GM19239 (cell line): ENCODE measurements at places on chromosomes 12 and 14.

DNA sequence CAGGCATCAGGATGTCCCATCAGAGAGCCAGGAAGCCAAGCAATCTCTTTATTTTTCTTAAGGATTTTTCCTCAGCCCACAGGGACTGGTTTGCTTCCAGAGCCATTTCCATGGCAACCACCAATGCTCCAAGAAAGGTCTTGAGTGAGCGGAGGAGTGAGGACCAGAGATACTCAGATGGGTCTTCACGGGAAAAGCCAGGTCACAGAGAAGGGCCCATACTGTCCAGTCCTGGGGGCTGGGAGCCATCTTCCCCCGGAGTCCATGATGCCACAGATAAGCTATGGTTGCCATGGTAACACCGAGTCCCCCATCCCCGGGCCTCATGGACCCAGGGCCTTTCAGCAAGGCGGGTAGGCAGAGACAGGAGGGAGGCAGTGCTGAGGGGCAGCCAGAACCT lies 28.6 kb downstream of the CMKLR1 start:
- DNase-seq = no peak

GRCh38 chr14:36006623-36007022 lies 169.9 kb downstream of the PTCSC3 start:
- no peak for DNase-seq

- DNase-seq = no peak
Observed at GRCh38 chr14:78254911-78255461, 84.8 kb downstream of the NRXN3 start.

DNA sequence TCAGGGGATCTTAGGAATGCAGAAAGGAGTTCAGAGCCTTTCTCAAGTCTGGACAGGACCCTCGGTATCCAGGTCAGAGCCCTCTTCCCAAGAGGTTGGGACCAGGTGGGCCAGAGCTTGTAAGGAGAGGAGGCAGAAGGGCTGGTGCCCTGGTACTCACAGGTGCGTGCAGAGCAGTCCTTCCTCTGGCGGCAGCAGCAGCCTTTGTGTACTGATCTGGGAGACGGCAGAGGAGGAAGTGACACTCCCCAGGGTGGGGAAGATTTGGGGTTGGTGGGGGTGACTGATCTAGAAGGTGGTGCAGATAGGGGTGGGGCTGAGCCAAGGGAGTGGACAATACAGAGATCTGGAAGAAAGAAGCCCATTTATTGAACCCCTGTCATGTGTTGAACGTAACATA lies at the start of gene ITGB7:
TSS of gene ITGB7 (minus strand) at position 210 of the 400 bp plus-strand sequence. CDS start 6,808 bp downstream, outside the sequence.
- DNase-seq = peak; percentile 59

DNA sequence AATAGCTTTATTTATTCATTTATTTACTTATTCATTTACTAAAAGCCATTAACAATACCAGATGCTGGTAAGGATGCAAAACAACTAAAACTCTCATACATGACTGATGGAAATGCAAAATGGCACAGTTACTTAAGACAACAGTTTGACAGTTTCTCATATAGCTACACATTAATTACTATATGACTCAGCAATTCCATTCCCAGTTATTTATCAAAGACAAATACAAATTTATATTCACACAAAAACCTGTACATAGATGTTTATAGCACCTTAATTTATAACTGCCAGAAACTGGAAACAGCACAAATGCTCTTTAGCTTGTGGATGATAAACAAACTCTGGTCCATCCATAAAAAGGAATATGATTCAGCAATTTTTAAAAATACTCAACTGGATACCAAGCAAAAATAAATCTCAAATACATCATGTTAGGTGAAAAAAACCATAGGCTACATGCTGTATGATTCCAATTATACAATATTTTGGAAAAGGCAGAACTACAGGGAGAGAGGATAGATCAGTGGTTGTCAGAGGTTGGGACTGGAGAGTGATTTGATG lies 37.9 kb upstream of the ST8SIA1 start:
- no peak for DNase-seq

- DNase-seq = no peak
Observed at GRCh38 chr12:76518699-76519098, 40.9 kb downstream of the OSBPL8 start.

GRCh38 chr12:62977418-62977817 lies 42.5 kb upstream of the PPM1H start:
- no peak for DNase-seq

DNA sequence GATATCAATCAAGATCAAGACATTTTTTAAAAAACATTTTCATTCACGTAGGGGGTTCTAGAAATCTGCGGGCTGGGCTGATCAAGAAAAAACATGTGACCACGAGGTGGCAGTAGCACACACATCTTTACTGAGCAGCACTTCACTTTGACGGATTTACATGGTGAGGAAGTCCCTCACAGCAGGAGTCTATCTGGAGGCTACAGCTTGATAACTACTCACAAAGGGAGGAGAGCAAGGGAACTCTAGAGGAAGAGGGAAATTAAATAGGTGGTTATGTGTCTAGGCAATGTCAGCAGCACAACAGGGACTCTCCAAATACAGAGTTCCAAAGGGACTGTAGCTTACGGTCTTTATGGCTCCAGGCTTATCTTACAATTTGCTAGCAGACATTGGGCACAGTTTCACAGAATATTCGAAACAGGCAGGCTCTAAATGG lies 248.1 kb downstream of the DPY19L2 start:
- peak; percentile 24 for DNase-seq

DNA sequence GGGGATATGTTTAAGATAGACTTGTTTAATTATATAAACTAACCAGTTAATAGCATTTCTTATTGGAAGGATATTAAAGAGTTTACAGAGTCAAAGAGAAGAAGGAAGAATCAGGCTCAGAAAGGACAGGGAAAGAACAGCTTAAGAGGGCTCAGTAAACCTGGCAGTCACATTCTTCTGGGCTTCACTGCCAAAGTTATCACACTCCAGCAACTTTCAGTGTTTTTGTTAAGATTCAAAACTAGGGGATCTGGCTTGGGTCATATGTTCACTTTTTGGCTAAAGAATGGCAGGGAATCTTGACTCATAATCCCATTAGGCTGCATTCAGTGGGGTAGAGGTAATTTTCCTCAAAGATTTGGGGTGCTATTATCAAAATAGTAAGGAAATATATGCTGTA lies 312.3 kb downstream of the RAD51B start:
- no peak for DNase-seq

- DNase-seq = no peak
Observed at GRCh38 chr14:75757644-75758402, 96.8 kb downstream of the TTLL5 start.

GRCh38 chr12:2052826-2053678 lies at the start of gene CACNA1C:
TSS of gene CACNA1C (plus strand) at chr12:2052987. CDS start at chr12:2053563, 576 bp downstream.
- DNase-seq = peak; percentile 51

- DNase-seq = no peak
Observed at GRCh38 chr14:21075719-21076437, 5.8 kb downstream of the ARHGEF40 start.

DNA sequence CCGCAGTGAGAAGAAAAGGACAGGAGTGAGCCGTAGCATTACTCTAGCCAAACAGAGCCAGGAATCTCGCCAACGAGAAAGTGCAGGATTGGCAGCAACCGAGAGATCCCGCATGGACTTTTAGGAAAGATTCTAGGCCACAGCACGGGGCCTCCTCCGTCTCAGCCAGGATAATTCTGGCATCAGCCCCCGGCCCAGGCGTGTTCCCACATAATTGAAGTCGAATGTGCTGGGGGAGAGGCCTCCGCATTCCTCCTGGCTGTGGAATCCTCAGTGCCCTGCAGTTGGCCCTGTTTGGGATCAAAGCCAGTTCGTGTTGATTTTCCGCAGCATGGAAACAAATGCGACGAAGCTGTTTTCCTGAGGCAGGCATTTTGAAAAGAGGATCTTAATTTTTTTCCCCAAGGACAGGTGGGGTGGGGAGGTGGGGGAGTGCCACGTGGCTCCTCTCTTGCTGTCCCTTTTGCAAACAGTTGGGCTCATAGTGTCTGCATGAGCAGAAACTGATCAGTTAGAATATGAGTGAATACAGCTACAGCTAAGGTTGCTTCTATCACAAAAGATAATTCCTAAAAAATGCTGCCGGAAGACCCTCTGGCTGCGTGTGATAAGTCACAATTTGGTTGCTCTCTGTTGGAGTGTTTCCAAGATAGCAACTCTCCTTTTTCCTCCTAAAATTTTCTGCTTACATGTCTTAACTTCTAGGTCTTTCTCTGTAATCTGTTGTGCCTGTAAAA lies 37.3 kb upstream of the ATXN2 start:
- DNase-seq = no peak

DNA sequence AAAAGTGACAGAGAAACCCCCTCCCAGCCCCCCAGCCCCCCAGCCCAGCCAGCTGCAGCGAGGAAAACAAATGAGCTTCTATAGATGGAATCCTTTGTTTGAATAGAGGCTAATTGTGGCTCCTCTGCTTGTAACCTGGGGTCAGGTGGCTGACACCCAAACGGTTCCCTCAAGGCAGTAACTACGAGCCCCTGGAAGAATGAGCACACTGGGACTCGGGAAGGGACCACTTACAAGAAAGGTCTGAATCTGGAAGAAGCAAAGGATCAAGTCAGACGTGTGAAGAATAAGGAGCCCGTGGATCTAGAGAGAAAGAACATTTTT lies 108.7 kb upstream of the FUT8 start:
- no peak for DNase-seq

- no peak for DNase-seq
Observed at GRCh38 chr12:63937378-63938316, 93.1 kb downstream of the SRGAP1 start.

DNA sequence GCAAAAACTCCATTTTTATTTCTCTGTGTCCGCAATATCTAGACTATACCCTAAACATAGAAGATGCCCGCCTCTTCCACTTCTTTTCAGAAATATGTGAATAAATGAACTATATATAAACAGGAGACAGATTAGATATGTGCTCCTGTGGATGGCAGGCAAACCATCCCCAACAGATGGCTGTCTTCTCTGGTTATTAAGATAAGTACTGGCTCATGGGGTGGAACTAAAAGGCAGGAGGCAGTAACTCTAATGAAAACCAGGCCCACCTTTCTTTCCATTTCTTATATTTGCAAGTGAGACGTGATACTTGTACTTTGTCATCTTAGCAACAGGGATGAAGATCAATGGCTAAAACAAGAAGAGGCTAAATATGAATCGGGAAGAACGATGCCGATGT lies 20.2 kb downstream of the E2F7 start:
- no peak for DNase-seq

GRCh38 chr14:103007555-103007954 lies 49.8 kb downstream of the CDC42BPB start:
- no peak for DNase-seq

- DNase-seq = no peak
Observed at GRCh38 chr12:24997970-24998582, 49.2 kb upstream of the BCAT1 start.

DNA sequence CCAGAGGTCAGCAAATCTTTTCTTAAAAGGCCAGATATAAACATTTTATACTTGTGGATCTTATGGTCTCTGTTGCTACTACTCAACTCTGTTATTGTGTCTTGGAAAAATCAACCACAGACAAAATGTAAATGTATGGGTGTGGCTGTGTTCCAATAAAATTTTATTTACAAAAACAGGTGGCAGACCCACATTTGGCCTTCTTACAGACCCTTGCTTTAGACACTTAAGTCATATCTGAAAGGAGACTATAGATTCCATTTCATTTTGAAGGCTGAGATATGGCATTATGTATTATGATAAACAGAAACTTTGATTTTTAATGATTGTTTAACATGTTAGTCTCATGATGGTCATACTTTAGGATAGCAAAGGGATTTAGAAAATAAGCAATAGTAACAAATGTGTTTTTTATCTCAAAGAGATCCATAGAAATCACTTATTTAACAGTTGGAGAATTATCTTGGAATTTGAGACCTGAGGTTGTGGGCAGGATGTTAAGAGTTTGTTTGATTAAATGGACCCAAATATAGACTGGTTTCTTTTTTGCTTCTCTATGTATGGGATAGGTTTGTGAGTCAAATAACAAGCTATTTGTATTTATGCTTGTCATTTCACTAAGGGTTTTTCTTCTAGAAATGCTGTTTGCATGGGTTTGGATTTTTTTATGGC lies 51.2 kb downstream of the PPFIBP1 start:
- DNase-seq = no peak

DNA sequence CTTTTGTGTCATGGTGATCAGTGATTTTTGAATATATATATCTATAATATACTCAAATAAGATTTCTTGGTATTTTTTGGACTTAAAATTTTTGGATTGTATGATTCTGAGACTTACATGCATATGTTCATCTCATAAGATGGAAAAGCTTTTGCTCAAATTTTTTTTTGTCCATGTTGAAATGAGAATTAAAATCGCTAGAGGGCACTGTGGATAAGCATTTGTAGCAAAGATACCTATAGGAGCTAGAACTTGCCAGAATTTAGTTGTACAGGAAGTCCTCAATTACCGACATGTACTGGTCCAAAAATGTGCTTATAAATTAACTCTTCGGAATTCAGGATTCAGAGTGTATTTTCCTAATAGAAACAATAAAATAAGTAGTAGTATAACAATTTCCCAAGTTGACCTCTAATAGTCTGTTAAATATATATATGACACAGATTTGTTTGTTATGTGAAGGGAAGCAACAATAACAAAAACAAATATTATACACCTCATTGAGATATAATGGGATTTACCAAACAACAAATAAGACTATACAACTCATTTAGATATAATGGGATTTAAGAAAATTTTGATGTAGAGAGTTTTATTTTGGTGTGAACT lies 179.6 kb downstream of the TMEM117 start:
- DNase-seq = peak; percentile 8

DNA sequence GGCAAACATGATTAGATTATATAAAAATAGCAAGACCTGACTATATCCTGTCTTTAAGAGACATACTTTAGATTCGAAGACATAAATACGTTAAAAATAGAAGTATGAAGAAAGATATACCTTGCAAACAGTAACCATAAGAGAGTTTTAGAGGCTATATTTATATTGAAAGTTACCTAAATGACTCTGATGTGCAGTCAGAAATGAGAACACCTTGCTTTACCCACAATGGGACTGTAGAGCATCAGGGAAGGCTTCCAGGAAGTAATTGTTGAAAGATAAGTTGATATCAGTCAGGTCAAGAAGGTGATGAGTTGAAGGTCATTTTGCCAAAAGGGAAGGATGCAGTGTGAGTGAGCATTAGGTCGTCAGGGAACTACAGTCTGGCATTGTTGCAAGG lies 110.2 kb downstream of the NEDD1 start:
- no peak for DNase-seq

DNA sequence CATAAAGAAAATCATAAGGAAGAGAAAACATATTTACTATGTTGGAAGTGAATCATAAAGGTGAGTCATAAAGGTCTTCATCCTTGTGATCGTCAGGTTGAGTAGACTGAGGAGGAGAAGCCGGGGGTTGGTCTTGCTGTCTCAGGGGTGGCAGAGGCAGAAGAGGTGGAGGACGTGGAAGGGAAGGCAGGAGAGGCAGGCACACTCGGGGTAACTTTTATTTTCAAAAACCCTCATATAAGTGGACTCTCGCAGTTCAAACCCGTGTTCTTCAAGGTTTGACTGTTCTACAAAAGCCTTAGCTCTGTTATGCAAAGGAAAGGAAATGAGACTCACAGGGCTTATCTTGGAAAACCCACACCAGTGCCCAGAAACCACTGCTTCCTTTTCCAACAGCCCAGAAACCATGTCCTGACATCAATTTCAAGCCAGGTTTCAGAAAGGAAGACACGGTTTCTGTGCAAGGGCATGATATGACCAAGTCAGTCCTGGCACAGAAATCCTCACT lies 14.0 kb downstream of the SMCO2 start:
- no peak for DNase-seq
